Muscle of leg (tissue), 16 donors: ENCODE measurements at places on chromosomes 5 and 9. TPM values are rescaled to one million over a fixed set of nuclear protein-coding genes. Genes with fewer than 3 reads are reported as not detected.

The FOXD4 gene
- 0.58 TPM for total RNA-seq

The MROH2B gene
- not detected for total RNA-seq

DNA sequence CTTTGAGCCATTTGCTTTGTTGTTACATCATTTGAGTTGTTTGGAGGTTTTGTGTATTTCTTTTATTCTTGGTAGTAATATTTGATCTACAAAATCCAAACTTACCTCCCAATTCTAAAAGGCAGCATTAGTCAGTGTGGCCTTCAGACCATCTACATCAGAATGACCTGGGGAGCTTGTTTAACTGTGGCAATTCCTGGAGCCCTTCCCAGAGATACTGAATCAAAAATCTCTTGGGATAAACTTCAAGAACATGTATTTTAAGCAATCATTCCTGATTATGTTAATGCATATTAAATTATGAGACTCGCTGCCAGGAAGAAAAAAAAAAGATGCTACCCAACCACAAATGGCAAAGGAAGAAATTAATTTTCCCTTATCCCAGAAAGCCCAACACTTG lies 268.9 kb upstream of the PDE4D start:
- no peak for DNase-seq

- no peak for DNase-seq
These were observed 15.5 kb upstream of the FAF2 start for GRCh38 chr5:176432707-176433106.

The WDR38 gene
- total RNA-seq: 0.04 TPM

The MSX2 gene
- 0.35 TPM for total RNA-seq
